ENCODE measurements at places on chromosomes 3 and 15. TPM values are rescaled to one million over a fixed set of nuclear protein-coding genes. Genes with fewer than 3 reads are reported as not detected.
A peak's percentile ranks its signal among the peaks of the same experiment; 100 is the strongest.

DNA sequence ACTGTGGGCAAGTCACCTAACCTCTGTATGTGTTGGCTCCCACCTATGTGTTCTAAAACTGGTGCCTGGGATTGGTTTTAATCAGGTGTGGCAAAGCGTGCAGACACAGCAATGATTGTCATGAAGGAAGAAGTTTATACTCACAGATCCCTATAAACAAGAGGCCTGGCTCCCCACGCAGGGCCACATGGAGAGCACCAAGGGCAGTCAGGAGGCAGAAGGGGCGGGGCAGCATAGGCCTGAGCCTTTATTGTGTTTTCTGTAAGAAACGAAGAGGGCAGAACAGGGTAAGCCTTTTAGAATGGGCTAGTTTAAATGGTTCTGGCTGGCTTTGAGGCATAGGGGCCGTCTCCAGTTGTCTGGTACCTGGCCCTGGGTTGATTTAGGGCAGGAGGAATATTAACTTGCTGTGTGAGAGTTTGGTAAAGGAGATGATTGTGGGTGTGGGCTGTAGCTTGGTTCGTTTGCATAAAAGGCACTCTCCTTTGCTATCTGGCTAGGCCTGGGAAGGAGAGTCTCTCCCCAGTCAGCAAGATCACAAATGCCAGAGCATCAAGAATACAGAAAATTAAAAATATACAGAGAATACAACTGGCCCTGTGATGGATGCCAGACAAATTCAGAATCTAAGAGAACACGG lies 2.2 kb upstream of the FBXW12 start:
- no peak for DNase-seq

P2RY12 gene
- total RNA-seq, result not detected

DNA sequence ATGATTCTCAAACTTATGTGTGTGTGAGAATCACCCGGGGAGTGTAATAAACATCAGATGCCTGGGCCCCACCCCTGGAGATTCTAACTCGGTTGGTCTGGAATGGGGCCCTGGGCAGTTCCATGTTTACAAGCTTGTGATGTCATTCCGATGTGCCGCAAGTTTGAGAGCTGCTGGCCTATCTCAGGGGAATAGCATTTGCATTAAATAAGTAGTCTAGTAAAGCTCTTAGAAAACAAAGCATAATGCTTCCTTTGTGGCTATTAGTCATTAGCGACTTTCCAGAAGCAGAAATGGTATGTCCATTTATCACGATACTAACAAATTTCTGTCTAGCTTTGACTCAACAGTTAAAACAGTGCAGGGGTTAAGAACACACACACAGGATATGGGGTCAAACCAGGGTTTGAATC lies 20.9 kb downstream of the PGBD4 start:
- peak; percentile 87 for DNase-seq

DNA sequence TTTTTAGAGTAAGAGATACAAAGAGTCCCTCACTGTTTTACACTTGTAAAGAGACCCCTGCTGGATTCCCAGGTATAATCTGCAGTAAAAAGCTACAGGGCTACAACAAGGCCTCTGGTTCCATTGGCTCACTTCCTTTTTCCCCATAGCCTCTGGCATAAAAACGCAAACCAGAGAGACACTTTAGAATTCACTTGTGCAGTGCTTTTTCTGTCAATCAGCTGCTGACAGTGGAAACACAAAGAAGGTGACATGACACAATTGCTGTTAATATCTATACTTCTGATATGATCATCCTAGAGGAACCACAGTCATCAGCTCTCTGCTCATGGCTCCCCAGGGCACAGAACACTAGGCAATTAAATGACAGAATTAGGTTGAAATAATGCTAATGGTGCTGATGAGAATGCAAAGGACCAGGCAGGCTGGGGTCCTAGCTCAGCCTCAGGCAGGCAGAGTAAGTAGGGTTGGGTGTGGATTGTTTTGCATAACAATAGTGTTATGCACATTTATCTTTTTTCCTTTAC lies 667.9 kb upstream of the CFAP20DC start:
- no peak for DNase-seq

ST3GAL6 gene
- total RNA-seq, result 17.7 TPM

KLHL18 gene
- 47.2 TPM for total RNA-seq

- no peak for DNase-seq
These were observed 57.2 kb downstream of the KIF9 start for GRCh38 chr3:47225310-47225906.

GRCh38 chr3:31010491-31010890 lies 116.0 kb upstream of the GADL1 start:
- peak; percentile 77 for DNase-seq

DNA sequence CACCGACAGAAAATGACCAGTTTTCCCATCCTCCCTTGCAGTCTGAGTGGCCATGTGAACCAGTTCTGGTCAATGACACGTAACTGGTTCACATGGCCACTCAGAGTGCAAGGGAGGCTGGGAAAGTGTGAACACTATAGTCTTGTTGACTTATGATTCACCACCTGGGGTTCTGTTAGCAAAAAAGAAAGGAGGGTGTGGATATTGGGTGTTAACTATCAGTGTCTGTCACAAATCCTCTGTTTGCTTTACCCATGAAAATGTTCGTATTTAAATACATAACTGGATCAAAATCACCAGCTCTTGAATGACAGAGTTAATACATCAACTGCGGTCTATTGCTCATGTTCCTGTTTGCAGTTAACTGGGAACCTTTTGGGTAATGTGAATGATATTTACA lies 92.3 kb downstream of the ADAMTSL3 start:
- DNase-seq, result no peak

DNA sequence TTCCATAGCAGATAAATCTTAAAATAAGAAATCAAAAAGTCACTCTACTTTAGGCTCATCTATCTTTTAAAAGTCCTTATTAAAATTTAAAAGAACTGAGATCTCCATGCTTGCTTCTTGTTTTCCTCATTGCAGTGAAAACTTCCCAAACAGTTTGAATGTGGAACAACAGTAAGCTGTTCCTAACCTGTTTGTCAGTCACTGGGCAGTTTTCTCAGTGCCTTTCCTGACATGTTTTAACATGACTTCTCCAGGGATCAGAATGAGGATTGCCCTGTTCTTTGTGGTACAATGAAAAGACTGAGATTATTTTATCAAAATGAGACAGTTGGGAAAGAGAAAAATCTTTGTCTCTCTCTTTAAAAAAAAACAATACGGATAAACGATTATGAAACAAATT lies 774 bp downstream of the GPR87 start:
- DNase-seq, result no peak

PLSCR2 gene
- total RNA-seq, result not detected

DNA sequence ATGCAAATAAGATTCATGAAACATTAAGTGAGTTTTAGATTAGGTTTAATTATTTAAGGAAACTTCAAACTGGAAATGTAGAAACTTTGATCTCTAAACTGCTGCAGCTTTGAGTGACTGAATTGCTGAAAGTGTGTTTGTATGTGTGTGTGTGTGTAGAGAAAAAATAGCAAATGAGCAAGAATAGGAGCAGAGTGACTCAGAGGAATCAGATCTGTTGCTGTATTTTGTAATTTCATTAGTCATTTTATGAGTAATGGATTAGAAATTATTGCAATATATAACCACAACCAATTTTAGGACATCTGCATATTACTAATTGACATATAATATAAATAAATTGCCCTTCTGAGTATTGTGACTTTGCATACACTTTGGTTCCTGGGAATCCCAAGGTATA lies 52.8 kb upstream of the SLC9A9 start:
- DNase-seq, result peak; percentile 43

GRCh38 chr15:53693729-53694475 lies 65.6 kb downstream of the WDR72 start:
- DNase-seq, result no peak

SLC12A1 gene
- not detected for total RNA-seq

DNA sequence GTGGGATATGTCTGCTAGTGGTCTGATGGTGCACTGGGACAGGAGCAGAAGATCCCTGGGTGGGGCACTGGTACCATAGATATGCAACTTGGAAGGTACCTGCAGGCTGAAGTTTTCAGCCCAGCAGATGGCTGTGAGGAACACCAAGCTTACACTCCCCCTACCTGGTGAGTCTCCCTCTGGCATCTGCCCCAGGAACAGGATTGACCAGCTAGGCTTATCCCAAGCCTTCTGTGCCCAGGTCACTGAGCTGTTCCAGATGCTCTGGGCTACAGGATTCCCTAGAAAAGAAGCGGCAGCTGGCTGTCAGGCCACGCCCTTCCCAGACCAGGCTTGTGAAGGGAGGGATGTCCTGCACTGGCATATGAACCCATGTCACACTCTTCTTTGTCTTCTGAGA lies 1130.0 kb downstream of the NAALADL2 start:
- DNase-seq, result no peak

DNA sequence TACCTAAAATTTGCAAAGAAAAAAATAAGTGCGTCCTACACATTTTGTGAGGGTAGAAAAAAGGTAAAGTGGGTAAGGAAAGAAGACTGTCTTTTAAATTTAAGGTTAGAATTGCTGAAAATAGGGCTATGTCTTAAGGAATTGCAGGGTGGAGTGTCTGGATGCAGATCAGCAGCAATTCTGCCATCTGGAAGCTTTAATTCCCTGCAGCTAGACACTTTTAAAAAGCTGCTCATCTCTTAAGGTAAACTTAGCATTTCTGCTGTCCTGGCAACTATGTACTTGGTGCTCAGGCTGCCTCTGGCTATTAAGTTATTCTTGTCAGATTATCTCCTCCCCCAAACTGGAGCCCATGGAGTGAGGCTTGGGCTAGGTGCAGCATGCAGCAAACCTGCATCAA lies 420.2 kb downstream of the SI start:
- DNase-seq, result no peak

MESP2 gene
- total RNA-seq, result not detected

GRCh38 chr3:195099951-195100785 lies 170.8 kb downstream of the XXYLT1 start:
- no peak for DNase-seq

PLA2G4D gene
- total RNA-seq, result not detected

DNA sequence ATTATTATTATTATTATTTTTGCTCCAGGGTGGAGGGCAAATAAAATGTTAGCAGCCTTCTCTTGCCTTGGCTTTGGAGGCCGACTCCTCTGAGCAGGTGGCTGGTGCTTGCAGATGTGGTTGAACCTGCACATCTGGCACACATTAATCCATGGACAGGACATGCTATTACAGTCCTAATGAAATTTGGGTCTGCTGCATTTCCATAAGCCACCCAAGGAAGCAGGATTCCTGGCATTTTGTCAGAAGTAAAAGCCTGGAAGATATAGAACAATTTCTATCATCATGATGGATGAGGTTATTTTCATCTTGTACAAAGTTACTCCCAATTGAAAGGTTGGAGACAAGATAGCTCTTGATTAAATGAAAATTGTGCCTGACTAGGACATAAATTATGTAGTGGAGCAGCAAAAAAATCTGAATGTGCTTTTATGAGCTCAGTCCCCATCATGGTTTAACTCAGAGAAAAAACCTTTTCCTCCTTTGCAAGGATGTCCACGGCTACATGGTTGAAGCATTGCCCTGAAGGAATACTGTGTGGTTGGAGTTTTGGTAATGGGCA lies 130.9 kb upstream of the RGMA start:
- no peak for DNase-seq

DNA sequence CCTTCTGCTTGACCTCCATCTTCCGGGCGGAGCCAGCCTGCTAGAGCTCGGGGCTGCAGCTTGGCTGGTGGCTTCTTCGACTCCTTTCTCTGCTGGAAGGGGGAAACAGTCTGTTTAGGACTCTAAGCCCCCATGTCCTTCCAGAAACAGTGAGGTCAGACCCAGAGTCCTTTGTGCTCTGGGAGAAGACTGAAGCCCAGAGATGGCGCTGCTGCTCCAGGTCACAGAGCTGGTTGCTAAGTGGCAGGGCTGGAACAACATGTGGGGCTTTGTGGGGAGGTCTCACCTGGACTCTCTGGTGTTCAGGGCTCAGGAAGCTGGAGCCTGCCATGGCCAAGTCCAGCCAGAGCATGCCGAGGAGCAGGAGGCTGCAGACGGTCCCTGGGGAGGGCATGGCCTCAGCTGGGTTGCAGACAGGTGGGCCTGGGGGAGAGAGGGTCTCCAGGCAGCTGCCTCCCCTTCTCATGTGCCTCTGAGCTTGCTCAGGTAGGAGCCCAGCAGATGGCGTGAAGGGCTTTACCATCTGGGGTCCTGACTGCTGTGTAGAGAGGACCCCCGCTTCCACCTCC lies 2.9 kb downstream of the GHRL start:
- DNase-seq, result no peak

GP5 gene
- total RNA-seq, result not detected

GRCh38 chr3:119637679-119638477 lies 22.5 kb downstream of the POPDC2 start:
- peak; percentile 91 for DNase-seq

GRCh38 chr15:61420546-61420945 lies 191.4 kb upstream of the RORA start:
- no peak for DNase-seq

GRCh38 chr3:141255846-141256261 lies 24.2 kb downstream of the PXYLP1 start:
- peak; percentile 6 for DNase-seq

GRCh38 chr3:122305818-122306621 lies 19.0 kb upstream of the CSTA start:
- DNase-seq, result no peak

GRCh38 chr3:147843331-147843730 lies 434.2 kb downstream of the ZIC1 start:
- no peak for DNase-seq

DNA sequence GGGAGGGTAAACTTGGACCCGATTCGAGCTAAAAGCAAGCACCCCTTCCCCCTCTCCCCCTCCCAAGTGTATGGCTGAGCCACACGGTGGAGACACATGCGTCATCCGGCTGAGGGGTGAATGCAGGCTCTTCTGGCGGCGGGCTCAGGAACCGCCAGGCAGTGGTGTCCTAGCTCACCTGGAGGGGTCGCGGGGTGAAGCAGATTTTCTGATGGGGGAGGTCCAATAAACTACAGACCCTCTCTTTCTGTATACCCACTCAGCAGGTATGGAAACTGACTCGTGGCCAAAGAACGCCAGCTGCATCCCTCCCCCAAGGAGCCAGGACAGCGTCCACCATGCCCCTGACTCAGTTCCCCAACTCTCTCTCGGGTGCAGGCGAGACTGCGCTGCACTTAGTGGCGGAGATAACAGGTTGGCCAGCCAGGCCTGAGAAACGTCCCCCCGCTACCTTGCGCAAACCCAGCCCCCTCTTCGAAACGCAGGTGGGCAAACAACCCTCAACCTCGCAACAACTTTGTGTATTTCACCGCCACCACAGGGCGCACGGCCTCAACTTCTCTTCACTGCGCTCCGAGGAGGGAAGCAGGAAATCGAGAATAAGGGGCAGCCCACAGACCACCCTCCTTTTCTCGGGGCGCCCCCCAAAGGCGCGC lies 1.3 kb downstream of the MAGI1 start:
- peak; percentile 62 for DNase-seq

DNA sequence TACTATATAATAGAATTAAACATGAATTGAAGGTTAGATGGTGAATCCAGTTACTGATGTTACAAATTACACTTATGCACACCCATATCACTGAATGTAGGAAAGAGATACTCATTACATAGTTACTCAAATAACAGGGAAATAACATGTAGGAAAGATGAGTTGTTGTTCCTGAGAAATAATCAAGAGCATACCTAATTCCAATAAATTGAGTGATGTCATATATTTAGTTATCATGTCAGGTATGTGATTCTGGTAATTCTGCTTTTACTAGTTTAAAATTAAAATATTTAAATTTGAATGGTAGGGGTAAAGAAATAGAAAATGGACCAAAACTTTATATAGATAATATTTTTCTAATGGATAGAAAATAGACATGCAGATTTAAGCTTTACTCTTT lies 102.6 kb upstream of the MYZAP start:
- no peak for DNase-seq
